ENCODE measurements at places on chromosomes 12 and 14.

DNA sequence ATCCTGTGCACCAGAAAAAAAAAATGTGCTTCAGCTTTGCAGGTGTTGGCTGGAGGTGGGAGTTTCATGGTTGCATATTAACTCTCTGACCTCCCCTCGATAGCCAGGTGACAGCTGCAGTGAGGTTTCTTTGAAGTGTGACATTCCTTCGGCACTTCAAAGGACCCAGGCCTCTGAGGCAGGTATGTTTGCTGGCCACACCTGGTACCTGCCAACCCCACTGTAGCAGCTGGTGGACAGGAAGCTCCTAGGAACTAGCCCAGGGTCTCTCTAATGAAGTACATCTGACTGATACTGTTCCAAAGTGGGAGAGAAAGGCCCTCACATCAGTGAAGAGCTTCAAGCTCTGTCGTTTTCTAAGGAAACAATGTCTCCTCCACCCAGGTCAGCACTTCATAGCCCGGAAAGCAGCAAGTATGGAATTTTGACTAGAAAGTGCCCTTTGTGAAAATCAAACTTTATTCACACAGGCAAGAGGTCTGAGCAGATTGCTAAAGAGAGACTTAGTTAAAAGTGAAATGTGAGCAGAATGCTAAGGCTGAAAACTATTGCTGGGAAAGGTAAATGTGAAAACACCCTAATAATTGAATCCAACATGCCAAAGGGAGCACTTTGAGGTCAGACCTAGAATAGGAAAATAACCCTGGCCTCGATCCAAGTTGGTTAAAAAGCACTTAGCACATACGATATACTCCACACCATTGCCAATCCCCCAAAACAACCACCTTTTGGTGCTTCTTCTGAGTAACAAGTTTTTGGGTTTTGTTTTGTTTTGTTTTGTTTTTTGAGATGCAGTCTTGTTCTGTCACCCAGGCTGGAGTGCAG, 71.3 kb downstream of the PHLDA1 start:
- DNase-seq = no peak

- no peak for DNase-seq
Observed at GRCh38 chr12:51886021-51886710, 1.7 kb upstream of the ANKRD33 start.

DNA sequence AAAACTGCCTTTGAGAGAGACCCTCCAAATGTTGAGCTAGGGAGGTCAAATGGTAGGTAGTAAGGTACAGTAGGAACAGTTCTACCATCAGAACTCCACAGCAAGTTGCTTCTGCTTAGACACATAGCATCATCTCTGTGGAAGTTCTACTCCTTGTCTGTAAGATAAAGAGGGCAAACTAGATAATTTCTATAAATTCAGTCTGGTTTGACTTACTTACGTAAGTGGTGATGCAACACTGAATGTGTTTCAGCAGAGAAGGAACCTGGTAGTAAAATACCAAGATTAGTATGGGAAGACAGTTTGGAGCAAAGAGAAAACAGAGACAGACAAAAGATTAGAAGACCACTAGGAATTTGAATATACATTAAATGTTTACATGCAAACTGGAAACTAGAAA, 42.0 kb downstream of the KITLG start:
- DNase-seq = no peak

DNA sequence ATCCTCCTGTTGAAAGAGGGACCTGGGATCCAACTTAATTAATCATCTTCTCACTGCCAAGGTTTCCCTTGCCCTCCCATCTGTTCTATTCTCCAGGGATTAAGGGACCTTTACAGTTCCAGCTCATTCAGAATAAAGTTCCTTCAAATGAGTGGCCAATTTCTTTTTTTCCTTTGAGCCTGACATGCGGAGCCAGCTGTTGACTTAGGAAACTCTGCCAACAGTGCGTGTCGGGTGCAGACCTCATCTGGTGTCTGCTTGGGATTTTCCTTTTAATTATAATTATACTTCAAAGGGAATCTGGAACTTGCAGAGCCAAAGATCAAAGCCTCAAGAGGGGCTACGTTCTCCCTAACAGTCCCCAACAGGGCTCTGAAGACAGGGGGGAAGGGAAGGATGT, 64.8 kb downstream of the CCDC60 start:
- no peak for DNase-seq

- DNase-seq = no peak
Observed at GRCh38 chr12:102740141-102740955, 176.7 kb downstream of the PAH start.

- DNase-seq = no peak
Observed at GRCh38 chr12:19671695-19672094, 232.4 kb downstream of the AEBP2 start.

DNA sequence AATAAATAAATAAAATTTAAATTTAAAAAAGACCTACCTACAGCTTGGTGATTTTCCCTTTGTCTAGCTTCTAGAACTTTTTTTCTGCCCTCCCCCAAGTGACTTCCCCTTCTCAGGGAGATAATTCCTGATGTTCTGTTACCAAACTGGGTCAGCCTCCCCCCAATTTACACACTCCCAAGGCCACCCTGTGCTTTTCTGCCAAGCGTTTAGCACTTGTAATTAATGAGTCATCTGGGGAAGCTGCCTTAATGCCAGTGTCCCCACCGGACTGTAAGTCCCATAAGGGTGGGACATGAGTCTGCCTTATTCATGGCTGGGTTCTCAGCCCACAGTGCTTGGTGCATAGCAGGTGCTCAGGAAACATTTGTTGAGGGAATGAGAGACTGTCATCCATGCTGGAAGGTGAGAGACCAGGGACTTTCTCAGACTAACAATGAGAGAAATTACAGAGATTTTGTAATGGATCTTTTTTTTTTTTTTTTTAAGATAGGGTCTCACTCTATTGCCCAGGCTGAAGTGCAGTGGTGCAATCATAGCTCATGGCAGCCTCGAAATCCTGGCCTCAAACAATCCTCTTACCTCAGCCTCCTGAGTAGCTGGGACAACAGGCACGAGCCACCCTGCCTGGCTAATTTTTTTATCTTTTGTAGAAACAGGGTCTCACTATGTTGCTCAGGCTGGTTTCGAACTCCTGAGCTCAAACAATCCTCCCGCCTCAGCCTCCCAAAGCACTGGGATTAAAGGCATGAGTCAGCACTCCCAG, 106.8 kb downstream of the PHETA1 start:
- DNase-seq = no peak

- no peak for DNase-seq
Observed at GRCh38 chr12:116597886-116598285, 38.7 kb downstream of the MAP1LC3B2 start.

DNA sequence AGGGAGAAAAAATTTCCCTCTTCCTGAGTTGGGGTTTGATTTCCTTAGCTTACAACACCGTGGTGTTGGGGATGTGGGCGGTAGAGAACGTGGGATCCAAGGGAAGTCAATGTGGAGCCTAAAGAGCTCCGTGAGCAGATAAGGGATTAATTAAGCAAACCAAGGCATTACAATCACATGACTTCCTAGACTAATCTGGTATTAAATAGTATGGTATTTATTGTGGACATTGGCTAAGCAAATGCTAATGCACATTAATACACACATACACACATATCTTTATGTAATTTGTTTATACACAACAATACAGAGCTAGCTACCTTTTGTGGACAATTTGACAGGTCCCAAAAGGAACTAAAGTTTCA, 791 bp upstream of the RNF41 start:
- no peak for DNase-seq

DNA sequence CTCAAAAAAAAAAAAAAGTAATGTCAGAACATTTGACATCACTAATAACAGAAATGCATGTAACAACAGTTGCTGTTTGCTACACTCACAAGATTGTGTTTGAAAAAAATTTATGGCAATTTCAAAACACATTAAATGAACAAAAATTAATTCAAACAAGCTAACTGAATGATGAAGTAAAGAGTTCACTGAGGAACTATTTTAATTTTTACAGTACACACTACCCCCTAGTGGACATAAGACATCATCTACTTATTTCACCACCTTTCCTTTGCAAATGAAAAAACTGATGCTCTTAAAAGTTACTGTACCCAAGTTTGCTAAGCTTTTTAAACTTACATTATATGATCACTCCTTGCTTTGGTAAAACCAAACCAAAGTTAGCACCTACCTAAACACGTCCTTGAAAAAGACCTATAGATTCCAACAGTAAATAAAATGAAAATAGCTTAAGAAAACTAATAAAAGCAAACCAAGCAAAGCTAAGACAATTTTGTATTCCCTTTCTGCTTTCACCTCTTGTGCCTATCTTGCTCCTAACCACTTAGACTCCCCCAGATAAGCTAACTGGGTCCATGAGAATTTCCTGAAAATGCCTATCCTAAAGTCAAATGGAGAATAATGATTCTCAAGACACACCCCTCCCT, 22.2 kb downstream of the UBE2N start:
- DNase-seq = no peak

- no peak for DNase-seq
Observed at GRCh38 chr14:54654605-54655004, 87.7 kb downstream of the SAMD4A start.

DNA sequence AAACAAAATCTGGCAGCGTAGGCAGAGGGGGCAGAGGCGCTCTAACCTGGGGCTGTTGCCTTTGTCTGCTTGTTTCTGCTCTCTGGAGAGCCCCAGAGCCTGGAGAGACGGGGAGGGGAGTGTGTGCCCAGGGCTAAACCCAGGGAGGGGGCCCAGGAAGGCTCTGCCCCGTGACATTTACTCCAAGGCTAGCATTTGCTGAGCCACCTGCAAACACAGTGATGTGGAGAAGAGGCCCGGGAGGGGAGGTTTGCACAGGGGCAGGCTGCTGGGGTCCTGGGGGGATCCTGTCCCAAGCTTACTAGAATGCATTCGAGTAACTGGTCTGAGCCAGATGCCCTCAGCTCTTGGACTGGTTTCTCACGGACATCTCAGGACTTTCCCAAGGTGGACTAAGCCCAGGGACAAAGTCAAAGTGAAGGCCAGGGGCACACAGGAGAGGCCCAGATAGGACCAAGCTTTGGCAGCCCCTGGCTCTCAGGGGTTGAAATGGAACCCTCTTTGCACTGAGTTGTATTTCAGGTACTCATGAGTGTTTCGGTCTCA, 12.0 kb downstream of the MEG3 start:
- no peak for DNase-seq

GRCh38 chr12:120719072-120719471, 6.6 kb upstream of the ACADS start:
- no peak for DNase-seq

- no peak for DNase-seq
Observed at GRCh38 chr12:115322275-115322674, 638.3 kb upstream of the TBX3 start.

GRCh38 chr14:29601616-29602015, 326.0 kb downstream of the PRKD1 start:
- no peak for DNase-seq

DNA sequence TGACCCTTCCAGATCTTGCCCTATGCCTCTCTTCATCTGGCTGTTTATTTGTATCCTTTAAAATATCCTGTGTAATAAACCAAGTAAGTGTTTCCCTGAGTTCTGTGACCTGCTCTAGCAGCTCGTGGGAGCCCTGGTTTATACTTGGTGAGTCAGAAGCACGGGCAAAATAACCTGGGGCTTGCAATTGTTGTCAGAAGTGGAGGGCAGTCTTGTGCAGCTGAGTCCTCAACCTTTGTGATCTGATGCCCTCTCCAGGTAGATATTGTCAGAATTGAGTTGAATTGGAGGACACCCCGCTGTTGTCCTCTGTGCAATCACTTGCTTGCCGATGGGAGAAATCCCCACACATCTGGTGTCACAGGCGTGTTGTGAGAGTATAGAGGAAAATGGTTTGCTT, 62.5 kb upstream of the PRICKLE1 start:
- no peak for DNase-seq

DNA sequence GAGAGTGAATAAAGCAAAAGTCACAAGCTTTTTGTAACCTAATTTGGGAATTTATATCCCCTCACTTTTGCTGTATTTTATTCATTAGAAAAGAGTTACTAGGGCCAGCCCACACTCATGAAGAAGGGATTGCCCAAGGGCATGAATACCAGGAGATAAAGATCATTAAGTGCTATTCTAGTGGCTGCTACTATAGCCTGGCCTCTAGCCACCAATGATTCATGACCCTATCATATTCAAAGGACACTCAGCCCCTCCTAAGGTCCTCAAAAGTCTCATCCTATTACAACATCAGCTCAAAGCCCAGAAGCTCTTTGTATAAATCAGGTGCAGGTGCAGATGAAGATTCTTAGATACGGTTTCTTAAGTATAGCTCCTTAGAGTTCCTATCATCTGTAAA, 518.1 kb downstream of the TRHDE start:
- no peak for DNase-seq

DNA sequence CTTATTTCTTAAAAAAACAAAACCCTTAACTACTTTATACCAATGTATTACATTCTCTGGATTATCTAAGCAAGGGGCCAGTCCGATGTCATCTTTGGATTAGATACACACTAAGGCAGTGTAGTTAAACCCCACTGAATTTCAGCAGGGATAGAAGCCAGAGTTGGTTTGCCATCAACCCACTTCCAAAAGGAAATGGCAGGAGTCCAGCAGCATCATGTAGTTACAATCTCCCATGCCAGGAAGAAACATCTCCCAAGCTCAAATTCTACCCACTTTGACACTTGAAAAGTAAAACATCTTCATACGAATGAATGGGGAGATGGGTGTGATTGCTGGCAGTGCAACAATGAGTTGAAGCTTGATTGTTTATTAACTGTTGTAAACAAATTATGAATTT, 203.5 kb upstream of the PLXNC1 start:
- DNase-seq = no peak

GRCh38 chr12:65282840-65283239, 4.4 kb downstream of the MSRB3 start:
- DNase-seq = no peak

DNA sequence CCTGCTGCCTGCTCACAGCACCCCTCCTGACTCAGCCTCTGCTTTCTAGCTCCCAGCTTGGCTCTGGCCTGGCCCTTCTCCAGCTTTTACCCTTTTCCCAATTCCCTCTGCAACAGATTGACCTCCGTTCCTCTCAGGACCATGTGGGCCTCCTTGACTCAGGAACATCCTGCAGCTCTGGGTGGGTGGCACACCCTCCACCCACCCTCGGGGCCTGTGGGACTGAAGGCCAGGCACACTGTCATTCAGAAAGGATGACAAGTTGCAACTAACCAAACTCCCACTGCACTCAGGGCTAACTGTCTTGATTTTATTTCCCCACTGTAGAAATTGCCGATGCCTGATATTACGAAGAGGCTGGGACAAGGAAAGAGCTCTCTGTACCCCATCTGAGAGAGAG, 59.4 kb downstream of the HELB start:
- DNase-seq = no peak

GRCh38 chr14:51871846-51872245, 11.4 kb downstream of the GNG2 start:
- DNase-seq = no peak

DNA sequence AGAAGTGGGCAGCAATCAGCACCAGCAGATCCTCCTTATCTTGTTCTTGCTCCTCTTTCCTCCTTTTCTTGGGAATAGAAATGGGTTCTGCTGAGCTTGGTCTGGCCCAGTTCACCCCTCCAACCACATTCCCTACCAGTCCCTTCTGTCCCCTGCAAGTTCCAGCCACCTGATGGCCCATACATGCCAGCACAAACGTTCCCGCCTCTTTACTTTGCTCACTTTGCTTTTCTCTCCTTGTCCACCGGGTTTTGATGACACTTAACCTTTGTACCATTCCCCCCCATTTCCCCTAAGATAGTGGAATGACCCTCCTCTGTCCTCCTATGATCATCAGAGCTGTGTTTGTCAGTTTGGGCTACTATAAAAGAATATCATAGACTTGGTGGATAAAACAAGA, 23.4 kb upstream of the EML1 start:
- no peak for DNase-seq

- no peak for DNase-seq
Observed at GRCh38 chr14:81582420-81582819, 48.8 kb upstream of the SEL1L start.

GRCh38 chr14:79483477-79484388, 727.6 kb downstream of the DIO2 start:
- DNase-seq = no peak
